ENCODE measurements at places on chromosomes 5 and 9. TPM values are rescaled to one million over a fixed set of nuclear protein-coding genes. Genes with fewer than 3 reads are reported as not detected.

NXNL2 gene
- not detected for total RNA-seq

HIGD2A gene
- total RNA-seq, result 117 TPM

KCNIP1 gene
- not detected for total RNA-seq

PCDHB7 gene
- not detected for total RNA-seq

SNCAIP gene
- total RNA-seq, result not detected

GRXCR2 gene
- total RNA-seq, result not detected

SHISAL2B gene
- not detected for total RNA-seq
